Jurkat, Clone E6-1 (cell line): ENCODE measurements at places on chromosomes 7 and 10.

- DNase-seq: no peak
Observed at GRCh38 chr7:985915-986741, 3.1 kb downstream of the CYP2W1 start.

DNA sequence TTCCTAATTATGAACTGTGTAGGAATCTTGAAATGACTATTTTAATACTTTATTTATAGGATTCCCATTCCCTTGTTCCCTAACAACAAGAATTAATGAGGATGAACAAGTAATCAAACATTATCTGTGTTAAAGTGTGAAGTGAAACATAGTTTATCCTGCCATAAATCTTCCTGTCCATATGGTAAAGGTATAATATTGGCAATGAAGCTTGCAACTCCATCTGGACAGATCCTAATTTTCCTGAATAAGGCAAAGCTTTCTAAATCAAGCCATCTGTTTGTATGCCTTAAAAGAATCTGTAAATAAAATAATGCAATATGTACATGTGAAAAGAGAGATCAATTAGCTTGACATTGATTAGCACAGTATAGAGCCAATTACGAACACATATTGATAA is 529.0 kb downstream of the ANKRD7 start:
- no peak for DNase-seq

- DNase-seq: no peak
Observed at GRCh38 chr7:73722785-73723184, 3.3 kb upstream of the STX1A start.

GRCh38 chr10:21525367-21526187 is at the start of gene SKIDA1:
Gene SKIDA1, minus strand, starts transcription at chr10:21525682. Its CDS starts 7,860 bp downstream, at chr10:21517822.
- peak; percentile 75 for DNase-seq

DNA sequence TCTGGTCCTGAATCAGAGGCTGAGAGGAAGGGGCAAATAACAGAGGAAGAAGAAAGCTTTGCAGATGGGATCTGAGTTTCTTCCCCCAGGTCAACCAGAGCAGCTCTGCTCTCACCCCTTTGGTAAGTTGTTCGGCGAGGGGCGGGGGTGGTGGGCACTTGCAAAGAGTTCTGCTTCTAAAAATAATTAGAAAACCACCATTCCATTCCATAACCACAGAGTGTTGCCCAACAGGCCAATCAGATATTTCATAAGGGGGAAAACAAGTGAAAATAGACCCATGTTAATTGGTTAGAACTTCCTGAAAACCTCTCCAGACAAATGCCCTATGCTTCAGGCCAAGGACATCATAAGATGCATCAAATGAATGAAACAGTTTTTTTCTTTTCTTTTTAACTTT is 43.6 kb upstream of the R3HCC1L start:
- DNase-seq: no peak

- no peak for DNase-seq
Observed at GRCh38 chr10:36278176-36278575, 636.1 kb upstream of the FZD8 start.

- no peak for DNase-seq
Observed at GRCh38 chr10:129049501-129049900, 417.5 kb upstream of the MGMT start.

- no peak for DNase-seq
Observed at GRCh38 chr10:98919899-98920298, 315.8 kb downstream of the HPSE2 start.

GRCh38 chr10:4006051-4006450 is 221.0 kb upstream of the KLF6 start:
- DNase-seq: no peak

- DNase-seq: no peak
Observed at GRCh38 chr7:6675807-6676405, 30.8 kb downstream of the ZNF12 start.

DNA sequence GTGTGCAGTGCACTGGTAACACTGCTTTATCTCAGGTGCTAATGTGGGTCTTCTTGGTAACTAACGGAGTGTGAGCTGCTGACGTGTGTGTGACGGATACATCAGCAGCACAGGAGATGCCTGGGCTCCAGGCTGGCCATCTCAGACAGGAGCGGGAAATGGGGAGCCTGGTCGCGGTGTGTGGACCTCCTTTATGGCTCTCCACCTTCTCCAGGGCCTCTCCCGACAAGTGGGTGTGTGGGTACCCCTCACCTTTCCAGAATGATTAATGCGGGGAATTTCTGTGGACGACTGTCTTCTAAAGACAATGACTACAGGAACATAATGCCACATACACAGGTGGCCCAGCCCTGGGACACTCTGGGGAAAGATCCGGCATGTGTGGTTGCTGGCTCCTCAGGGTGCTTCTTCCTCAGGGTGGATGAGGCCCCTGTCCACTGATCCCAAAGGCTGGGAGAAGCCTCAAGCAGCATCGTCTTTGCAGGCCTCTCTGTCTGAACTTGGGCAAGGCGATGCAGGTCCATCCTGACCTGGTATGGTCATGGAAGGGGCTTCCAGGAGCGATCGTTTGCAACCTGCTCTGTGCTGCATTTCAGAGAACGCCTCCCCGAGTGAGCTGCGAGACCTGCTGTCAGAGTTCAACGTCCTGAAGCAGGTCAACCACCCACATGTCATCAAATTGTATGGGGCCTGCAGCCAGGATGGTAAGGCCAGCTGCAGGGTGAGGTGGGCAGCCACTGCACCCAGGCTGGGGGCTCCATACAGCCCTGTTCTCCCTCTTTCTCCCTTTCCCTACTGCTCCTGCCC is 20.3 kb upstream of the CSGALNACT2 start:
- no peak for DNase-seq

- DNase-seq: no peak
Observed at GRCh38 chr7:83077328-83077727, 85.4 kb downstream of the PCLO start.

DNA sequence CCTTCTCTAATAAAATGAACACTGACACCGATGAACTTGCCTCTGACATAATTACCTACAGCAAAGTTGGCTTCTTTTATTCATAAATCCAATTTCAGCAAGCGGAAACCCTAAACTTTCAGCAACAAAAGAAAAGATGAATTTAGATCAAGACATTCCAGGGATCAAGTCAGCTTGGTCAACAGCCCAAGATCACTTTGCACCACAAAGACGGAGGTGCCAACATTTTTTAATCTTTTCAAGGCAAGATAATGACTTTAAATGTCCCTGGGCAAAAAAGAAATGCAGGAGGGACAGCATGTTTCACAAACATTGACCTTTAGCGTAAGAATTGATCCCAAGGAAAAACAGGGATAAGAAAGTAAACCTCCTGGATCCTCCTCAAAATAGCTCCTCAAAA is 636.9 kb downstream of the PARD3 start:
- DNase-seq: no peak

DNA sequence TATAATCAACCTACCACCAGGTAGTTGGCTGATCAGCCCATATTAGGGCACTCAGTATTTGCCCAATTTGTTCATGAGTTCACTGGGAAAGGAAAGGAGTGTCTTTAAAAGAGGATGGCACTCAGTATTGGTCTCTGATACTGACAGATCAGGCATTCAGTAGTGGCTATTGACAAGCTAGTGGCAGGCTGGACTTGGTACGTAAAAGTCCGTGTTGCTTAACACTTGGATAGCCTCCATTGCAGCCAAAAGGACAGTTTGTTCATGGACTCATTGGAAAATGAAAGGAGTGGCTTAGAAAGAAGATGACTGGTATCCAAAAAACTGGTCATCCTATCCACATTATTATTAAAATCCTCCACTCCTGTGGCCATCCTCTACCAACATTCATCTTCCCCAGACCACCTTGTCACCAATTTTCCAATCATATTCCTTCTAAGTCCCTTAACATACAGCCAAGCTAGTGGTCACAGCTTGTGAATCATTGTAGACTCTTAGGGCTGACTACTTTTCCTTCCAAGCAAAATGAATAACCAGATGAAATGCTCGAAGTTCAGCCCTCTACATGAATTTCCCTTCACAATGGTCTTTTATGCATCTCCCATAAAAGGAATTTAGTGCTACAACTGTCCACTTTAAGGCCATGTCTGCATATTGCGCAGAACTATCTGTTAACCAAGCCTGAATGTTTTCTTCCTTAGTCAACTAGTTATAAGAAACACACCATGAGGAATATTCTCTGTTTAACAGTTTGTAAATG is 78.6 kb upstream of the MAGI2 start:
- DNase-seq: no peak

- DNase-seq: no peak
Observed at GRCh38 chr10:31157123-31158010, 125.7 kb upstream of the ZNF438 start.

- no peak for DNase-seq
Observed at GRCh38 chr10:35950226-35950625, 308.1 kb upstream of the FZD8 start.

- no peak for DNase-seq
Observed at GRCh38 chr10:78318305-78318704, 284.6 kb downstream of the RPS24 start.

- no peak for DNase-seq
Observed at GRCh38 chr10:29189256-29189655, 99.6 kb upstream of the LYZL1 start.

GRCh38 chr10:116683821-116684220 is 58.5 kb downstream of the HSPA12A start:
- no peak for DNase-seq

DNA sequence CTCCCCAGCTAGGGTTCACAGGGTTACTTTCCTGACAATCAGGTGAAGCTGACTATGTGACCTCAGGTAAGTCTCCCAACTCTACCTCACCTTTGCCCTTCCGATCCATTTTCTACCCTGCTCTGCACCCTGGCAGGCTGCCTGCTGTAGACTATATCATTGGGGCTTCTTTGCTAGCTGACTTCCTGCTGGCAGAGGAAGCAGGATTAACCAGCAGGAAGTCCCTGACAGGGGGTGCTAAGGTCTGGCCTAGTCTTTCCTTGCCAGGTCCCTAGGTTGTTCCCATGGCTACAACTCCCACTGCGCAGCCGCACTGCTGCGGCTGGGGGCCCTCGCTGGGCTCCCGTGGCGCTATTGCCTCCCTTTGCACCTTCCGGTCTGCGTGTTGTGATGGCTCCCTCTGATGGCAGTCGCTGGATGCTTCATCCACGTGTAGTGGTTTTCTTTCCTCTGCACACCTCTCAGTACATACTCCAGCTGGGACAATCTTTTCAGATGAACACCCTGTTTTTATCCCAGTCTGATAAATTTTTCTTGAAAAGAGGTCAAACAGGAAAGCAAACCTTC is 365.9 kb downstream of the REEP3 start:
- no peak for DNase-seq

GRCh38 chr7:47792521-47793121 is 155.6 kb downstream of the PKD1L1 start:
- DNase-seq: no peak

DNA sequence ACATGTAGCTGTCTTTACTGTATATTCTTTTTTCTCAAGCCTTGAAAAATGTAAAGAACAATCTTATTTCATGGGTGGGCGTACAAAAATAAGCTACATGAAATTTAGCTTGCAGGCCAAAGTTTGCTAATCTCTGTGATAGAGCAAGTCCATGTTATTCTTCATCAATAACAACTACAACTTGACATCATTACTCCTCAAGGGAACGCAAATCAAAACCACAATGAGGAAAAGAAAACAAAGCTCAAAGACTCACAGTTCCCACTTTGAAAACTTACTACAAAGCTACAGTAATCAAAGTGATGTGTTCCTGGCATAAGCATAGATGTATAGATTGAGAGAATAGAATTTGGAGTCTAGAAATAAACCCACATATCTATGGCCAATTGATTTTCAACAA is 62.5 kb downstream of the GNA12 start:
- DNase-seq: no peak

DNA sequence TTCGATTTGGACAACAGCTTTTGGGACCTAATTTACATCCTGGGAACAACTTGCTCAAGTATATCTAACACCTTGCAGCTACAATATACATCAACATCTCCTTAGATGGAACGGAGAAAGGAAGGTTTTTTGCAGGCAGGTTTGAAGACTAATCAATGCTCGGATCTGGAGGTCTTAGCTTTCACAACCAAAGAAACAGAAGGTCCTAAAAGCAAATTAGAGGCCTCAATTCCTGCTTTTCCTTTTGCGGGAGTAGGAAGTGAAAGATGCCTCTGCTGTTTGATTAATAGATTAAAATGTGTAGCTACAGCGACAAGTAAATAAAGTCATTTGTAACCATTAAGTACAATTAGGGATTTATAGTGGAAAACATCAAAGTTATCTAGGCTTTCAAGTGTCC is 3.7 kb upstream of the SP8 start:
- no peak for DNase-seq

GRCh38 chr7:9945857-9946256 is 1027.8 kb upstream of the PHF14 start:
- DNase-seq: no peak

DNA sequence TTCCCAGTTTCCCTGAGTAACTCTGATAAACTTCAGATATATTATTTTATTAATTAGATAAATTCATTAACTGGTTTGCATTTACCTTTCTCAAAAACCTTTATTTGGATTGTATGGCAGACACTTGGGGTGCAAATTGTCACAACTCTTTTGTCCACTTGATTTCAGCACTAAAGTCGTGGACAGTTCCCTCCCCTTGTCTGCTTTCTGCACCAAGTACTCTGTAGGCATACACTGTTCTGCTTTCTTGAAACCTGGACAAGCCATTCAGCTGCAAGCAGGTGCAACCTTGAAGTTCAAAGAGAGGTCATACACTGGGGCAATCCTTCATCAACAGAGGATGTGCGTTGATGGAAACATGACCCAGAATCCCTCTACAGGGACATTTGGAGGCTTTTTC is 162.9 kb downstream of the ARL5B start:
- peak; percentile 54 for DNase-seq

- no peak for DNase-seq
Observed at GRCh38 chr7:101594790-101595189, 34.3 kb downstream of the MYL10 start.

GRCh38 chr7:118862740-118863139 is 638.2 kb downstream of the ANKRD7 start:
- DNase-seq: no peak

DNA sequence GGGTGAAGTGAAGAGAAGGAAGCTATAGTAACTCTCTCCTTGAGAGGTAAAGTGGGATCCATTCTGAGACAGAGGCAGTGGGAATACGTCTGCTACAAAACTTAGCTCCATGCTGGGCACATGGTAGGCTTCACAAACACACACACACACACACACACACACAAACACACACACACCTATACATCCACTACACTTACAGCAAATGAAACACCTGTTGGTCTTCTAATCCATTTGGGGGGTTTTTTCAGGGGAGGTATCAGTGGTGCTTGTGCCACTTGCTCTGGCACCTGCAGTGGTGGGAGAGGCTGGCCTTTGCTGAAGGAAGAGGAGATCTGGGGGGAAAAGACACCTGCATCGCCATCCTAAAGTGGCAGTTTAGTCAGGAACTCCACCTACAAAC is 14.5 kb downstream of the SEC31B start:
- no peak for DNase-seq

- DNase-seq: no peak
Observed at GRCh38 chr10:84217746-84218145, 7.6 kb downstream of the LRIT2 start.

DNA sequence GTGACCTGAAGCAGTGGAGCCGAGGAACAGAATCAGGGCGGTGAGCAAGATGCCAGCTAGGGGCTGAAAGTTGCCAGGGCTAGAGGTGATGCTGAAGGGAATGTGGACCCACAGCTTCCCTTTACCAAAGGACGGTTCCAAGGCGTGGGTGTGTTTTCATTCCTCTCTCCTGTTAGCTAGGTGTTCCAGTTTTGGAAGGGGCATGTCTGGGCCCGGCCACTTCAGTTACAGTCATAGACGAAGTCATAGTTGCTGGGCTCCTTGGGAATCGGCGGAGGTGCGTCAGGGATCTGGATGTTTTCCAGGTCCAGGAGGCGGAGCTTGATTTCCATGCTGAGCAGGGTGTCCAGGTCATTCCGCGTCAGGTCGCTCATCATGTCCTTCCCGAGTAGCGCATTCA is 131.0 kb upstream of the AOAH start:
- DNase-seq: no peak

- no peak for DNase-seq
Observed at GRCh38 chr7:73999664-74000435, 28.1 kb upstream of the ELN start.
